Aorta (tissue), 5 donors: ENCODE measurements at places on chromosomes 13 and 19. TPM values are rescaled to one million over a fixed set of nuclear protein-coding genes. Genes with fewer than 3 reads are reported as not detected.

GRCh38 chr13:106700439-106700838 lies 132.5 kb upstream of the ARGLU1 start:
- H3K4me1 ChIP-seq: no peaks in the 10 kb centered on the region
- no peaks in the 10 kb centered on the region for H3K36me3 ChIP-seq
- DNase-seq: no peak
- no peaks in the 10 kb centered on the region for H3K27me3 ChIP-seq

GRCh38 chr19:2728783-2729387 lies 7.7 kb upstream of the DIRAS1 start:
- no peak overlapping the region for H3K4me3 ChIP-seq
- H3K36me3 ChIP-seq: no peaks in the 10 kb centered on the region
- H3K4me1 ChIP-seq: no peaks in the 10 kb centered on the region
- DNase-seq: no peak

Gene ACER1
- total RNA-seq: not detected

DNA sequence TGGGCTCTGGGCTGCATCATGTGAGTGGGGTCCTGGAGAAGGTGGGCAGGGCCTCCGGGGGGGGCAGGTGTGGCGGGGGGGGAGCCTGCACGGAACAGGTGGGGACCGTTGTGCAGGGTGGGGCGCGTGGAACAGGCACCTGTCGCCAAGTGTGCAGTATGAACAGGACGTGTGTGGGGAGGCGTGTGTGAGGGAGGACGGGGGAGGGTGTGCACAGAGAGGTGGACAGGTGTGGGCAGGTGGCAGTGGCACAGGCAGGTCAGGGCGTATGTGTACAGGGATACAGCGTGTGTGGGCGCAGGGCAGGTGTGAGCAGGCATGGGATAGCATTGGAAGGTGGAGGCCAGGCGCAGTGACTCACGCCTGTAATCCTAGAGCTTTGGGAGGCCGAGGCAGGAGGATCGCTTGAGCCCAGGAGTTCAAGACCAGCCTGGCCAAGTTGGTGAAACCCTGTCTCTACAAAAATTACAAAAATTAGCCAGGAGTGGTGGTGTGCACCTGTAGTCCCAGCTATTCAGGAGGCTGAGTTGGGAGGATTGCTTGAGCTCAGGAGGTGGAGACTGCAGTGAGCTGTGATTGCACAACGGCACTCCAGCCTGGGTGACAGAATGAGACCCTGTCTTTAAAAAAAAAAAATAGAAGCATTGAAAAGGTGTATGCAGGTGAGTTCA lies 3.2 kb downstream of the PLK5 start:
- no peaks in the 10 kb centered on the region for H3K4me1 ChIP-seq
- H3K27ac ChIP-seq: no peak overlapping the region
- DNase-seq: no peak
- H3K4me3 ChIP-seq: no peak overlapping the region

Gene GRIK5
- 20.8 TPM for total RNA-seq

- H3K4me3 ChIP-seq: no peak overlapping the region
- no peaks in the 10 kb centered on the region for H3K27me3 ChIP-seq
- no peaks in the 10 kb centered on the region for H3K4me1 ChIP-seq
- no peak overlapping the region for H3K27ac ChIP-seq
- no peaks in the 10 kb centered on the region for H3K36me3 ChIP-seq
Observed at GRCh38 chr13:45607931-45608330, 7.6 kb downstream of the ERICH6B start.

Gene SLC25A41
- 0.23 TPM for total RNA-seq

Gene STOML3
- total RNA-seq: not detected

GRCh38 chr13:25494698-25495411 lies 123.1 kb downstream of the ATP8A2 start:
- no peak overlapping the region for H3K4me3 ChIP-seq
- DNase-seq: no peak
- H3K27ac ChIP-seq: no peak overlapping the region
- no peaks in the 10 kb centered on the region for H3K36me3 ChIP-seq
- H3K27me3 ChIP-seq: no peaks in the 10 kb centered on the region

Gene C13orf42
- total RNA-seq: not detected

Gene BRCA2
- 4.3 TPM for total RNA-seq

Gene PPAN
- total RNA-seq: 24.3 TPM

DNA sequence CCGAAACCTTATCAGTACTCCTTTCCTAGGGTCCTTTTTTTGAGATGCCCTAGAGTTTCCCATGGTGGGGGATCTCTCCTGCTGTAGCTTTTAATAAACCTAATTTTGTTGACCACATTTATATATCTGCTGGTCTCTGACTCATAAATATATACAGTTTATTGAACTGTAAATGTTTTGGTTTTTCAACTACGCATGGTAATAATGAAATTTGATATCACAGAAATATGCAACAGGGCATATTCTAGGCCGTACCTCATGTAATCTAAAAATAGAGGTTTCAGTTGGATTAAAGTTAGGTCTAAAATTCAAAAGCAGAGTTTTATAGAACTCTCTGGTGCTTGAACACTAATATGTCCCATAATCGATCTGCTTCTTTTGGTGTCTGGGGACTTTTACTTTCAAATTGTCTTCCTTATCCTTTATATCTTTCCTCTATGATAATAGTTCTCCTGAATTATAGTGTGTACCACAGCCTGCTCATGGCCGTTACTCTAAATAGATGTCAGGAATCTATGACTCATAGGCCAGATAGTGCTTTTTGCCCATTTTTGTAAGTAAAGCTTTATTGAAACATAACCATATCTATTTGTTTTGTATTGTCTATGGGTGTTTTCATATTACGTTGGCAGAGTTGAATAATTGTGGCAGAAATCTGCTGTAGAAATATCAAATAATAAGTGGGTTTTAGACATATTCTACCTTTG lies 324.8 kb upstream of the PCDH9 start:
- no peaks in the 10 kb centered on the region for H3K4me1 ChIP-seq
- no peak overlapping the region for H3K4me3 ChIP-seq
- no peak overlapping the region for H3K27ac ChIP-seq
- DNase-seq: no peak
- H3K27me3 ChIP-seq: no peaks in the 10 kb centered on the region
- H3K36me3 ChIP-seq: no peaks in the 10 kb centered on the region

Gene APOC4
- total RNA-seq: not detected

- no peaks in the 10 kb centered on the region for H3K36me3 ChIP-seq
- no peaks in the 10 kb centered on the region for H3K27me3 ChIP-seq
Observed at GRCh38 chr13:24215126-24215525, 54.6 kb downstream of the SPATA13 start.

- no peak overlapping the region for H3K4me3 ChIP-seq
- H3K27me3 ChIP-seq: no peaks in the 10 kb centered on the region
- no peaks in the 10 kb centered on the region for H3K36me3 ChIP-seq
- H3K4me1 ChIP-seq: no peaks in the 10 kb centered on the region
Observed at GRCh38 chr13:92379371-92379770, 847.2 kb upstream of the GPC6 start.

DNA sequence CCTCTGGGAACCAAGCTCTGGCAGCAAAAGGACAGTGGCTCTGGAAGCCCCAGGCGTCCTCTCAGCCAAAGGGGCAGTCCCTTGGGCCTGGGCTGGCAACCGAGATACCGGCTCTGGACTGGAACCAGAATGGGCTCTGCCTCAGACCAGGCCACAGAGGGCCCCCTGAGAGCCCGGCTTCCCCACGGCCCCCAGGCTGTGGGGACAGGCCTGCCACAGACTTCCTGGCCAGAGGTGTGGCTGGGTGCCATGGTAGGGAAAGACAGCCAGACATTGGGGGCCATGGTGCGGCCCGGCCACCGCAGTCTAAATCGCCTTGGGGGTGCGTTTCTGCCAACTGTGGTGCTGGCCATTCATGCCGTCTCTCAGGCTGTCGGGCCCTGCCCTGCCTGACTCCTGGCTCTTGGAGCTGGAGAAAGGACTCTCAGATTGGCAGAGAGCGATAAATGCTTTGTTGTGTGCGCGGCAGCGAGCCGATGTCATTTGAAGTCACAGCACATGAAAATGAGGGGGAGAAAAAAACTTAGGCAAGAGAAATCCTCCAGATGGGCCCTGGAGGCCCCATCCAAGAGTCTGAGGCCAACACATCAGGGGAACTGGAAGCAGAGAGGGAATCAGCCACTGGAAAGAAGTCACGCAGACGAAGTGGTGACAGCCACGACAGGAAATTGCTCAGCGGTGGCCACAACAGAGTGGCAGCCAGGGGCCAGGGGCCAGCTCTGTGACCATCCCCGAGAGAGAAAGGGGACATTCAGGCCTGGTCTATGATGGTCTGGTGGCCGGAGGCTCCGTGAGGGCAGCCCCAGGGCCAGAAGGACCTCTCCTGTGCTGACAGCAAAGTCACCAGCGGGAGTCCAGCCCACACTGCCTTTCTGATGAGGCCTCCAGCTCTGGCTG lies 26.5 kb downstream of the SH3GL1 start:
- H3K36me3 ChIP-seq: no peaks in the 10 kb centered on the region
- H3K4me1 ChIP-seq: no peaks in the 10 kb centered on the region
- peak overlapping the region; percentile 69 for H3K27ac ChIP-seq
- no peaks in the 10 kb centered on the region for H3K27me3 ChIP-seq
